ENCODE measurements at places on chromosomes 5 and 9.
A peak's percentile ranks its signal among the peaks of the same experiment; 100 is the strongest.

GRCh38 chr5:10627160-10627701 is 63.4 kb downstream of the ANKRD33B start:
- DNase-seq = no peak

DNA sequence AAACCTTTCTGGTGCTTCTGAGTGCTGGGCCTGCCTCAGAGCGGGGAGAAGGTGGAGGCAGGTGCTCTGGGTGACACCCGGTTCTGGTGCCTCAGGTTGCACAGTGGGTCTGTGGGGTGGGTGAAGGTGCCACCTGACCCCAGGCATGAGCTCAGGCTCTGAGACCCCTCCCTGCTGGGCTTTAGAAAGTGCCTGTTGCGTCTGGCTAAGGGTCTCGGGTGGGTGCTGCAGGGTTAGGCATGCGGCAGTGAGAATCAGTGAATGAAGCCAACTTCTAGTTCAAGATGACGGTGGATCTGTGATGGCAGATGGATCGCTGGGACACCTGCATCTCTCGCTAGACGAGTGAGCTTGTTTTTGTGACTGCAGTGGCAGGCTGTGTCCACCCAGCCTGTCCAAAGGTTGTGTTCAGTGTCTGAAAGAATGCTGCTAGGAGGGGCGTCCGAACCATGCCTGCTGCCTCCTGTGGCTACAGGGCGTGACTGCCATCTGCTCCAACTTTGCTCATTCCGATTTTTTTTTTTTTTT is 5.0 kb downstream of the SQSTM1 start:
- DNase-seq = no peak

DNA sequence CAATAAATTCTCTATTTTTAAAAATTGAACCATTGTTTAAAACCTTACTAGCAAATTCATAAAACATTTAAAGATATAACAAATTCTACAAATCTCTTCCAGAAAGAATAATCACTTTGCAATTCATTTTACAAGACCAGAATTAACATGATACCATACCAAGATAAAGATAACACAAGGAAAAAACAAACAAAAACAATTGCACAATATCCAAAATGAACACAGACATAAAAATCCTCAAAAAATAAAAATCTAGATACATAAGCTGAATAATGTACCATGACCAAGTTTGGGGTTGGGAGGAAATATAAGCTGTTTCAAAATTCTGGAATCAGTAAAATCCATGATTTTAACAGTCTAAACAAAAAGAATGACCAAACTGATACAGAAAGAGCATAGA is 11.1 kb downstream of the CCNG1 start:
- no peak for DNase-seq

GRCh38 chr9:70526902-70527301 is 112.4 kb upstream of the KLF9 start:
- DNase-seq = no peak

DNA sequence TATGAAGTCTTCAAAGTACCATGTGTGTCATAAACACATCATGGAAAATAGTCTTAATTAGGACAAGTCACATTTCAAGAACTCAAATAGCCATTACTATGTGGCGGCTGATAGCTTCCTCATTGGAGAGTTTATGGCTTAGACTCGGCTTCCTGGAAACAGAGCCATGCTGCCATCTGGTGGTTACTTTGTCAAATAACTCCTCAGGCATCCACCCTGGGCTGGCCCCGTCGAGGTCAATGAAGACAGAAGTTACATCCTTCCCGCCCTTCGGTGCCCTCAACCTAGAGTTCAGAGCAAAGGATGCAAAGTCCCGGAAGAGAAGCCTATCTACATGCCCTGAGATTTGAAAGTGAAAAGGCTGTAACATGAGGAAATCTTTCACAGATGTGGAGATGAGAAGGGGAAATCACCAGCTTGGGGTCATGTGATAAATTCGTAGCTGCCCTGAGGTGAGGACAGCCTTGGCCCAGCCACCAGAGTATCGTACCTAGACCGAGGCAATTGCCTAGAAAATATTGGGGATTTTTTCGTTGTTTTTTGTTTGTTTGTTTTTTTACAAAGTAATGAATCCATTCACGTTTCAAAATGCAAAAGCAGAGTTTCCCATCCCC is 45.5 kb upstream of the ZNF169 start:
- peak; percentile 66 for DNase-seq

DNA sequence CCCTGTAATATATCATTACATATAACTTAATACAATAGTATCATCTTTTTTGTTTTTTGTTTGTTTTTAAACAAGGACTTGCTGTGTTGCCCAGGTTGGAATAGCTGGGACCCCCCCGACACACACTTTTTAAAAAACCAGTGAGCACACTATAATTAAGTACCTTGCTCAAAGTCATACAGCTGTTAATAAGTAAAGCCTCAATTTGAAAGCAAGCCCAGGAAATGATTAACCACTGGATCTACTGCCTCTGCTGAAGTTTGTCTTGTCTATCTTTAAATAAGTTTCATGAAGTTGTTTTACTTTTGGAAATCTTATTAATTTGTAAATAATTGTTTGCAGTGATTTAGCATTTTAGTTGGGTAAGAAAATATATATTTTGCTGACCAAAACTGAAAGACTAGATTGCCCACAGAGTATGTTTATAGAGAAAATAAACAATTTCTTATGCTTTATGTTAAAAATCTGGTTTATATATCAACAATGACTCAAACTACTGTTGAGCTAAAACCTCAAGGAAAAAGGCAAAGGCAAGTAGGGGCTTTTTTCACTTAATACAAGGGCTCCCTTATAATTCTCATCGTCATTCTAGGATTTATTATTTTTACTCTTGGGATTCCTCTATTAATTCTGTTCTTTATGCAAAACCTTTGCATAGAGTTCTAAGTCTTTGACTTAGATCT is 5.8 kb upstream of the CARNMT1 start:
- DNase-seq = no peak

DNA sequence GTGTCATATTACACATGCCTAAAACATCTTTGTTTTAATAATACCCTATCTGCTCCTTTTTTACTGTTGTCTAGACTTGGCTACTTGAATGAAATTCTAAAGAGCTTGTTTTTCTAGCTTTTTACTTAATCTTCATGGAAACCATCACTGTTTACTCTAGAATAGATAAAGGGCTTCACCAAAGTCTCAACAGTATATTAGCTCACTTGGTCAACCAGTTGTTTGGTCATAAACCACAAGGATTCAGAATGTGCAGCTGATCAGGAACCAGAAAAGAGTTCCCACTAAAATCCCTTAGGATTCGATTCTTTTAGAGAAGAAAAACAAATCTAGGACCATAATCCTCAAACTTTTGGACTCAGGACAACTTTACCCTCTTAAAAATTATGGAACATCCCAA is 38.0 kb downstream of the CDO1 start:
- no peak for DNase-seq

DNA sequence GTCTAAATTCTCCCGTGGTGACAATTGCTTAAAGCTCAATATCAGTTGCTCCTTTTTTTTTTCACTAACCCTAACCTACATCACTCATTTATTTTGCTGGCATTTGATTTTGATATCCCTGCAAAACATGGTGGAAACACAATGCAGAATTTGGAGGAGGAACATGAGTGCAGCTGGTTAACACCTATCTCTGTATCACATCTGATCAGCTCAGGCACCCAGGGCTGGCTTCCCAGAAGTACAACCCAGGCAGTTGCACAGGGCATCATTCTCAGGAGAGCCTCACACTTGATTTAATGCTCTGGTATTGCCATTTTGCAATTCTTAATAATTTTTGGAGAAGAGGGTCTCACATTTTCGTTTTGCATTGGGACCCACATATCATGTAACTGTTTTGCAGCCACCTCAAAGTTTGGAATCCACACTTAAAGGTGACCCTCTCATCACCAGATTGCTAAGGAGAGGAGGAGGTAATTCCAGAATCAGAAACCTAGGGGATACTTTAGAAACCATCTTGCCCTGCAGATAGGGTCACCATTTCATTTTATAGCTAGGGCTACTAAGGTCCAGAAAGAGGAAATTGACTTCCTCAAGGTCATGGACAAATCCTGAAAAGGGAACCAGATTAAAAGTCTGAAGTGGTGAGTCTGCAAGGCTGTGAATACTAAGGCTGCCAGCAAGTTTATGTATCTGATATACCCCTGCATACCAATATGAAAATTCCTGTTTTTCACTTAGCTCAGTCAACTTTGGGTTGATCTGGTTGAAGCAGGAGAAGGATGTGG is 19.3 kb upstream of the ADAM19 start:
- DNase-seq = no peak

DNA sequence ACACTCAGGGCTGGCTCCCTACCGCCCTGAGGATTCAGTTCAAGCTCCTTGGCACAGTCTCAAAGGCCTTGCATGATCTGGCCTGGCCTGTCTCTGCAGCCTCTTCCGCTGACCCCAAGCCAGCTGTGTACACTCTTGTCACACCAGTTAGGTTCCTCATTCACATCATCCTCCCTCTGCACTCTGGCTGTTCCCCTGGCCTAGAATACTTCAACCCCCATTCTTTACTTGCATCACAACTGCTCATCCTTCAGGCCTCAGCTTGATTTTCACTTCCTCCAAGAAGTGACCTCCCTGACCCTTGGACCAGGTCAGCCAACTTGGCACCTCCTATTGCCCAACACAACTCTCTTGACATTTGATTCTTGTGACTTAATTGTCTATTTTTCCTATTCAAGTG is 18.9 kb upstream of the PFDN1 start:
- DNase-seq = no peak

DNA sequence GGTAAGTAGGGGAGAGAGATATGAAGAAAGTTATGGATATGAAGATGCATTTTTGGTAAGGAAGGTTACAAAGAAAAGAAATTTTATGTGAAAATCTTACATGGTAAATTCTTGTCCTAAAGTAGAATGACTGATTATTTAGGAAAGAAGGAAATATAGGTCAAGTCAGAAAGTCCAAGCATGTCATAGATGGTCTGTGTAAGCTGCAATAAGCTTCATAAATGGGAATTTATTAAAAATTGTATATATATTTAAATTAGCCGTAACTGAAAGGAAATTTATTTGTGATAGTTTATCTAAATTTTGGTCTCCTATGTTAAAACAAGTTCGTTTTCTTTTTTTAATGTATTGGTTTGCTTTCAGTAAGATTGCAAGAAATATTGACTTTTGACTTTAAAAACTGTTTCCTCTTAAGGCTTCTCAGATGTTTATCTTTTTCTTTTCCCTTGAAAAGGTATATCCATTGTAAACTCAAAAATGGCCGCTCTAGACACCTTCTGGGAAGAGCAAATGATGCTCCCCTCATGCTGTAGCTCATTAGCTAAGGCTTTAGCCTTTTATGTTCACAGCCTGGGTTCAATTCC is 46.8 kb upstream of the HAPLN1 start:
- no peak for DNase-seq

GRCh38 chr5:160311491-160312133 is 752 bp downstream of the CCNJL start:
- no peak for DNase-seq

- no peak for DNase-seq
These were observed 39.8 kb downstream of the EMB start for GRCh38 chr5:50401336-50401735.

DNA sequence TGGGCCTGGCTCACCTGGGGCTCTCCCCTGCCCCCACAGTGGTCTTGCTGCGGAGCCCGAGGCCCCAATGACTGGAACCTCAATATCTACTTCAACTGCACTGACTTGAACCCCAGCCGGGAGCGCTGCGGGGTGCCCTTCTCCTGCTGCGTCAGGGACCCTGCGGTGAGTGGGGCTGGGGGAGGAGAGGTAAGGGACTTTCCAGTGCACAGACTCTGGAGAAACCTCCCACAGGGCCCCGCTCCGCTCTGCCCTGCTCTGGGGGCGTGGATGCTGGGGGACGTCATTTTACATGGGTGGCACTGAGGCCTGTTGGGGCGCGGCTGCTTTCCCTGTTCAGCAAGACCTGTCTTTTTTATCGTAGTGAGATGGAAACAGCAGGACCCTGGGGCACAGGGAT is 7.6 kb downstream of the TSPAN17 start:
- no peak for DNase-seq

GRCh38 chr9:130445268-130445983 is 665 bp downstream of the ASS1 start:
- DNase-seq = peak; percentile 49

DNA sequence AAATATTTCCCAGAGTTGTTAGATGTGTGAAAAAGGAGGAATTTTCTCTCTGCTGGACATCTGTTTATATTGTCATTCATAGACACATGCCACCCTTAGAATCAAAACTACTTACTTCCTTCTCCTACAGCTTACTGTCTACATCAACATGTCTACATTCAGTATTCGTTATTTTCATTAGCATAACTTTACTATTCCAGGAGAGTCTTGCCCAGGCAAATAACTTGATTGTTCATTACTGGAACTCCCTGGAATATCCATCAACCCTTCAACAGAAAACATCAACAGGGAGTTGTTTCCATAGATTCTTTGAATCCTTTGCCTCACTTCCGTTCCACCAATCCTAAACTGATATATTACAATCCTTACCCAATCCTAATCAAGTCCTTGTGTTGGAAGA is 457.5 kb upstream of the ZNF608 start:
- no peak for DNase-seq

DNA sequence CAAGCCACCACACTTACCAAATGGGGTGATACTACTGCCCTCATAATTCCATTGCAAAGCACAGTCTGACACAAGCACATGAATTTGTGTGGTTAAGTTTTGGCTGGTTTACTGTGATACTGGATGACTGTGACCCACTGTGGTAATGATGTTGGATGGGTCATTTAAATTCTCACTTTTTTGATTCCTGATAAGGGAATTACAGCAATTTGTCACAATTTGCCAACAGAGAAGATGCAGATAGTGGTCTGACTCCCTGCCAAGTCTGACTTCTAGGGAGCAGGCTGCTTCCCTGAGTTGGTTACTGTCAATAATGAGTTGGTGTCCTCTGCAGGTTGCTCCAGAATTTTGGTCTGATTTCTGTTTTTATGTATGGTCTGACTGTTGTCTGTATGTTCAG is 731.9 kb downstream of the MTRR start:
- no peak for DNase-seq

DNA sequence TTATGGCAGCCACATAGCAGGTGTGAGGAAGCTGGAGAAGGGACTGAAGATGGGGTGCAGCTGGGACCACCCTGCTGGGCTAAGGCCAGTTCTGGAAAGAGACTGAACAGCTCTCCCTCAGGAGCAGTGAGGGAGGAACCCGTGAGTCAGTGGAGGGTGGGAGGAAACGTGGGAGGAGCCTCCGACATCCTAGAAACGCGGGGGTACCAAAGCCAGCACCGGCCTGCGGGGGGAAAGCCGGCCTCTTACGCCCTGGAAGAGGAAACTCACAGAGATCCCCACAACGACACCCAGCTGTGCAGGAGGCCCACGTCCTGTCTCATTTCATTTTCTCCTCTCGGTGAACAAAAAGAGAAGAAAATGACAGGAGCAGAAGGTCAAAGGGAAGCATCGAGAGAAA is 185.8 kb upstream of the IRX4 start:
- DNase-seq = no peak

DNA sequence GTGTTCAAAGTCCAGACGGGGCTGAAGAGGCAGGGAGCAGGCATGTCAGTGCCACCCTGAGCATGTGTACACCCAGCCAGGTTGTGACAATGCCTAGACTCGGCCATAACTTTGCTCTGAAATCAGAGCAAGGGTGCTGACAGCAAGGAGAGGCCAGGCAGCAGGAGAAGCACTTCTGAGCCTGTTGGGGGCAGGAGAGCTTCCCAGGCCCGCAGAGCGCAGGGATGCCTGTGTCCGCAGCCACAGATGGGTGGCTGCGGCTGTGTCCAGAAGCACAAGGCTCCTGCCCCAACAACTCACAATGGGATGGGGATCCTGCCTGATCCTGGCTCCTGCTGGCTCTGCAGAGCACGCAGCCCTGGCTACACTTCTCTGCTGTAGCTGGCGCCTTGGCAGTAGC is 373.9 kb downstream of the CHSY3 start:
- DNase-seq = no peak

- no peak for DNase-seq
These were observed 652.9 kb downstream of the SEMA5A start for GRCh38 chr5:8892926-8893325.

All from fibroblast of the conjunctiva (primary cell).